ENCODE measurements at places on chromosomes 3 and 15.

- DNase-seq: no peak
Observed at GRCh38 chr15:68417051-68417450, 14.9 kb downstream of the ITGA11 start.

DNA sequence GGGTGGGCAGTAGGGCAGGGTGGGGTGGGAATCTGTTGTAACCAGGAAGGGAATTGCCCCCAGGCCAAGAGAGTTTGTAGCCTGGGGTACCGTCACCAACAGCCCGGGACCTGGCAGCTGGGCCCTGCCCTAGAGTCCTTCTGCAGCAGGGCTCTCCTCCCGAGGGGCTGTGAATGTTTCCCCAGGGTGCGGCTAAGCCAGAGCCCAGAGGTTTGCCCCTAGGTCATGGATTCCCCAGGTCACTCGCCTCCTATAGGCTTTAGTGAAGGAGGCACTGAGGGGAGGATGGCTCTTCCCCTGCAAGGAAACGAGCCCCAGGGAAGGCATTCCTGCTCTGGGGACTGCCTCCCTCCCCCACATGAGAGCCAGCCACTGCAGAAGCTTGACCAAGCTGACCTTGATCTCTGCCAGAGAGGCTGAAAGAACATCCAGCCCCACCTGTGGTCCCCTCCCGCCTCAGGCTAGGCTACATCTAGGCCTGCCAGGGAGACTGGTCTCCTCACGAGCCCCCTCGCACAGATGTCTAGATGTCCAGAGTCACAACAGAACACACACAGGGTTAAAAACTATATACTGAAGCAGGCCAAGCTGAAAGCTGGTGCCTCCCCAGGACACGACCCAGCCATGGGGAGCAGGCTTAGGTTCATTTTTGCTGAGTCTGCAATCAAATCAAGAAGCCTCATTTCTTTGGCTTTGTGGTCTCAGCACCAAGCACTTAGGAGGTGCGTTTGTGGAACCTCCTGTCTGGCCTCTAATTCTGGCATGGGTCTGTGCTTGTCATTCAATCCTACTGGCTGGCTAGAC, 69.1 kb upstream of the TAMM41 start:
- DNase-seq: no peak

GRCh38 chr15:33100314-33100713, 94.2 kb downstream of the FMN1 start:
- DNase-seq: no peak

DNA sequence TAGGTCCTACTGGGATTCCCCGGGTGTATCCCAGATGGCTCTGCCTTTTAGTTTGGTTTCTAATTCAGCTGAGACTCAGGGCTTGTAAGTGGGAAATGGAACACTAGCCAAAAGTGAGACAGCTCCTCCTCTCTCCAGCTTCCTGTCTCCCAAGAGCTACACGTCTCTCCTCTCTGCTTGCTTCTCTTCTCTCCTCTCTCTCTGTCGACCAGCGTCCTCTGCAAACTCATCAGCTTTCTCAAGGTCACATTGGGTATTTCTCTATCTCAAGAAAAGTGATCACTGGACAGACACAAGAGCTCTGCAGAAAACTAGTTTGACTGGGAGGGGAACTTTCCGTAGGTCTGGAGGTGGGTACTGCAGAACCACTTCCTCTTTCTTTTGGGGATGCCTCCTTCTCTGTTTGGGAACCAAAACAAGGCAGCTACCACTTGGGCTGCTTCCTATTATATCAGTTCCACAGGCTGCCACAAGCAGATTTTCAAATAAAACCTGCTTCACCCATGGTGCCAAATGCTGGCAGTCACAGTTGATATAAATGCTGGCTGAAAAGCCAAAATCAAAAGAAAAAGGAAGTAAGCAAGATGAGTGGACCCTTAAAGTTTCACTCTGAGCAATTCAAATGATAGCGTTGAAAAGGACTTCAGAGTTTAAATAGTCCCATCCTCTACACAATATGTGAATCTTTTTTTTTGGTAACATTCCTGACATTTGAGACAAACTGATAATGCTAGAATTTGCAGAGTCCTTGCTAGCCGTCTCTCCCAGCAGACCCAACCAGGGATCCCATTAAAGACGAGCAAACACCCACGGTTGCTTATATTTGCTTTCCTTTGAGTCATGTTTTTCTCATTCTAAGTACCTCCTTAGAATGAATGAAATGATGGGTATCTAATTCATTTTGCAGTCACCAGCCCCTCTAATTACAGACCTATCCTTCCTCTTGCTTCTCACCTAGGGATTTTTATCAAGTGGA, 7.2 kb upstream of the DYNC1LI1 start:
- DNase-seq: no peak

Measured in HEK293T (cell line).